Pons (tissue), 1 donor: ENCODE measurements at places on chromosomes 7 and 10.

- DNase-seq: no peak
Observed at GRCh38 chr10:121830101-121830500, 97.7 kb downstream of the ATE1 start.

DNA sequence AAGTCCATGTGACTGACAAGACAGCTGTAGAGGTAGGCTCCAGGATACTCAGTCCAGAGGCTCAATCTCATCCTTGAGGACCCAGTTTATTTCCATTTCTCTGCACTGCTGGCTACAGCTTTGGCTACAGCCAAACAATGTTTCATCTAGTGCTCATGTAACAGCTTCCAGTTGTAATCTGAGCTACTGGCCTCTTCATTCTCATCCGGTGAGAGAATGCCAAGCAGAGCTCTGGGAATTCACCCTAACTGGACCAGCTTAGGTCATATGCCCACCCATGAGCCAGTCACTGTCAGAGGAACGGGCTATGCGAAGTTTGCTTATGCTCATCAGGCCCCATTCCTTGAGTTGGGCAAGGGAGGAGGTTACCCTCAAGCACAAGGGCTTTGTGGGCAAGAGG lies 192.9 kb downstream of the EVX1 start:
- DNase-seq: no peak

GRCh38 chr7:105580022-105580740 lies 1.1 kb downstream of the EFCAB10 start:
- no peak for DNase-seq

DNA sequence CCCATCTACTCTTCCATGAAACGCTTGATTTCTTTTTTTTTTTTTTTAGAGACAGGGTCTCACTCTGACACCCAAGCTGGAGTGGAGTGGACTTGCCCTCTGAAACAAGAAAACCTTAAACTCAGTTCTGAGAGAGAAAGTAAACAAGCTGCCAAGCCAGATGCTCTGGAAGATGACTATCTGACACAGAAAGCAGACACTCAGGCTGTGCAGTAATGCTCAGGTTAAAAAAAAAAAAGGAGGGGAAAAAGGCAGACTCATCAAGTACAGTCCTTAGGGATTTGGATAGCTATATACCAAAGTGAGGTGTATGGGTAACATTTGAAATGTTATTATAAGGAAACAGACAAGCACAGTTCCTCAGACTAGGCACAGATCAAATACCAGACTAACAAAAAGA lies 80.5 kb downstream of the IDE start:
- no peak for DNase-seq

GRCh38 chr7:42338231-42338915 lies 101.4 kb upstream of the GLI3 start:
- no peak for DNase-seq
